Hematopoietic multipotent progenitor cell (in vitro differentiated cells): ENCODE measurements at places on chromosomes 12 and 14. TPM values are rescaled to one million over a fixed set of nuclear protein-coding genes. Genes with fewer than 3 reads are reported as not detected.

CMA1 gene
- total RNA-seq, result not detected

DNA sequence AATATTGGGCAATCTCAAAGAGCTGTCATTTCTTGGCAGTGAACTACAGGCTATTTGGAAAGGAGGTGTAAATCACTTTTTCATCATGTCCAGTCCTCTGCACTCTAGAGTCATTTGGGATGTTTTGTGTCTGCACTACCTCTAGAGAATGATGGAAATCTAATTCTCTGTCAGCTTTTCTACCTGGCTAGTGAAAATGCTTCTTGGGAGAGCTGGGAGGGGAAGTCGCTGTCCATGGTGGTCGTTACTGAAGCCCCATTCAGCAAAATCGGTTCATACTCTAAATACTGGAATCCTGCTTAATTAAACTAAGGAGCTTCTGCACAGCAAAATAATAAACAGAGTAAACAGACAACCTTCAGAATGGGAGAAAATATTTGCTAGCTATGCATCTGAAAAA is 251.8 kb downstream of the APAF1 start:
- no peak for DNase-seq

FSCB gene
- not detected for total RNA-seq

DNA sequence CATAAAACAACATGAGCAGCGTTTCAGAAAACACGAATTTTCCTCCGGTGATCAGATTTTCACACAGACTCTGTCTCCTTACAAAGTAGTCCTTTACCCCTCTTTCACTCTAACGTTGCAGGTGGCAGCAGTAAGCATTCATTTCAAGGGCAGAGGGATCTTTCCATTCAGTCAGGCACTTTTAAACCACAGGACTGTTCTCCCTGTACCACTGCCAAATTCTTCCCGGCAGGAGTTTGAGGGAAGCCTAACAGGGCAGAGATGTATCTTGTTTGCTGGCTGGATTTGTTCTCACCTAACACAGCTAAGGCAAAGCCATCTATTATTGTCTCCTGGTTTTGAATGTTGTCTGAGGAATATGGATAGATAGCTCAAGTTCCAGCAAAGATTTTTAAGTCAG is 1187.3 kb upstream of the SEL1L start:
- no peak for DNase-seq

DNA sequence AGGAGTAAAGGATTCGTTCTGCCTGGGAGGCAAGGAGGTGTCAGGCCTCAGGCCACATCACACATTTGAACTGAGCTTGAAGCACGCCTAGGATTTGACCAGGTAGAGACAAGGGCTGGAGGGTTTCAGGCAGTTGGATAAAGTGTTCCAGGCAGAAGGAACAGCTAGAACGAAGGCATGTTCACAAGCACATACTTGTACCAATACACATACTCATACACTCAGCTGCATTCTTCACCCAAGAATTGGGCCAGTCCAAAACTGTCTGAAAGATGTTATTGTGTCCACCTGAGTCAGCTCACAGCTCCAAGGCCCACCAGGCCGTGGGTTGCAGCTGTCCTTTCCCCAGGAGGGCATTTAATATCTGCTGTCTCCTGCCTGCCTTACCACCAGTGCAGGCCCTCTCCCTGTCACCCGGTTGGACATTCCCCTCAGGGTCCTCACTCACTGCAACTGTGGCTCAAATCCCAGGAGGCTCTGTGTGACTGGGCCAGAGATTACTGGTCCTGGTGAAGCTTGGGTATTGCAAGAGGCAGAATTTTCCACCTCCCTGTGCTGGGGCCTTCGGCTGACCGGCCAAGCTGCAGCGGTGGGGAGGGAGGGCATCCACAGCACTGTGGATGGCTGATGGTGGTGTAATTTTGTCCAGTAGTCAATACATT is 12.8 kb upstream of the AQP2 start:
- no peak for DNase-seq

DNA sequence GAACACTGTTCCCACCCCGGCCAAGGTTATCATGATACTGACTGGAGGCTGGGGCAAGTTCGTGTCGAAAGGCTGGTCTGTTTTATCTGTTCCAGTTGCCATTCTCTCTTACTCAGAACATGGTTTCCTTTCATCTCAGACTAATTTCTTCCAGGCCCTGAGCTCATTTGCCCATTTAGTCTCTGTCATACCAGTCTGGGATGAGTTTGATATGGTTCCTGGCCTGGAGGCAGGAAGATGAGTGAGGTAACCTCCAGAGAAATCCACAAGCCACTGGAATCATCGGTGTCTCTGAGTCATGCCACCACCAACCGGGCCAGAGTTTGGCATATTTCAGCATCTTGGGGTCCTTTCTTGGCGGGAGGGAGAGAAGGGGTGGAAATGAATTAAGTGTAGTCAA is 114.7 kb downstream of the NTF3 start:
- no peak for DNase-seq
